Inflammatory macrophage treated with lipopolysaccharide for 4 hours (primary cell): ENCODE measurements at places on chromosomes 4 and X.

- DNase-seq = no peak
These were observed 10.1 kb downstream of the SHOX start for GRCh38 chrX:640641-641040.

- DNase-seq = no peak
These were observed 113.0 kb upstream of the EDNRA start for GRCh38 chr4:147367891-147368290.

DNA sequence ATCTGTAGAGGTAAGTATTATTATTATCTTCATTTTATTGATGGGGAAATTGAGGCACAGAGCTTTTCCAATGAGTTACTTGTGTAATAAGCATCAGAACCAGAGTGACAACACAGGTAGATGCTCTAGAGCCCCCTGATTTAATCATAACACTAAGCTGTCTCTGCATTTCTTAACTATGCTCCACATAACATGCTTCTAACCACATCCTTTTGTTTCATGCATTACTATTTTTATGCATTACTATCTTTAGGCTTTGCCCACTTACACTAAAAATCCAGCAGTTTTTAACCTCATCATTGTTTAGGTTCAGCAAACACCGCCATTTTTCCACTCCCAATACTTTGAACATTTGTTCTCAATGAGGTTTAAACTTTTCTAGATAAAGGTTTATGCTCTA, 1900.8 kb upstream of the PCDH10 start:
- DNase-seq = no peak

- no peak for DNase-seq
These were observed 59.7 kb downstream of the NAA11 start for GRCh38 chr4:79266136-79266535.

DNA sequence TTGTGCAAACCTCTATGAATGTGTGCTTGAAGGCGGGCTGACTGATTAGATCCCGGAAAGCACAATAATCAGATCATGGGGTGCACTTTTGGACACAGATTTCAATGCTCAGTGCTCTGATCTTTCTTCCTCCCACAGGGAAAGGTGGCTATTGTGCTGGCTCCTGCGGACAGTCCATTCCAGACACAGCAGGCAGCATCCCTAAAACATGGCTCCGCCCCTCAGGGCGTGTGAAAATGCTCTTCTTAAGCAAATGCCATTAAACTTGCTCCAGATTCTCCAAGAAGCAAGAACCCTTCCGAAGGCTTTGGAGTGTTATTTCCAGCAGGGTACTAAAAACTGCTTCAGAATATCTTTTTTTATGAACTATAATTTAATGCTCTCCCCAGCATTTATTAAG, 100.0 kb downstream of the SLC2A9 start:
- no peak for DNase-seq

- DNase-seq = peak; percentile 77
These were observed 97.8 kb downstream of the PARM1 start for GRCh38 chr4:75030649-75031235.

DNA sequence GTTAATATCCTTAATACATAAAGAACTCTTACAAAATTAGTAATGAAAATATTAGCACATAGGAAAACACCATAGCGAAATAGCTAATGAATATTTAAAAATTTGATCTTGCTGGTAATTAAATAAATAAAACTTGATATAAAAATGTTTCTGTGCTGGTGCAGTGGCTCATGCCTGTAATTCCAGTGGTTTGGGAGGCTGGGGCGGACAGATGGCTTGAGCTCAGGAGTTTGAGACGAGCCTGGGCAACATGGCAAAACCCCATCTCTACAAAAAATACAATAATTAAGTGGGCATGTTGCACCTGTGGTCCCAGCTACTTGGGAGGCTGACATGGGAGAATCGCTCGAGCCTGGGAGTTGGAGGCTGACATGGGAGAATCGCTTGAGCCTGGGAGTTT, 7.6 kb downstream of the FAM199X start:
- DNase-seq = no peak

- no peak for DNase-seq
These were observed 365.7 kb downstream of the FGF13 start for GRCh38 chrX:138345801-138346200.

DNA sequence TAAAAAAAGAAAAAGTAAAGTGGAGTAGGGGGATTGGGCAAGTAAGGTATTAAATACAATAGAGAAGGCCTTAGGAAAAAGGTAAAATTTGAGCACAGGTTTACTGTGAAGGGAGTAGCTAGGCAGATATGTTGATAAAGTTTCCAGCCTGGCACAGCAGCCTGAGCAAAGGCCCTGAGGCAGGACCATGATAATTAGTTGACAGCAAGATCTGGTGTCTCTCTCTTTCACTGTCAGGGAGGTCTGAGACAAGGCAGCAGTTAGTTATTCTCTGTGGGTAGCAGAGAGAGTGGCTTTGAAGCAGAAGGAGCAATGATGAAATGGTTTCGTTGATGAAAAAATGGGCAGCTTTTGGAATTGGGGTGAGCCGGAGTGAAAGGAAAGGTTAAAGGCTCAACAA, 119.5 kb downstream of the KDR start:
- no peak for DNase-seq

GRCh38 chrX:2889045-2889605, 40.0 kb downstream of the ARSD start:
- no peak for DNase-seq

GRCh38 chrX:21800344-21800770, 39.1 kb upstream of the MBTPS2 start:
- no peak for DNase-seq

- DNase-seq = peak; percentile 30
These were observed 73.4 kb upstream of the TTC29 start for GRCh38 chr4:147019091-147019490.
